ENCODE measurements at places on chromosomes 6 and 20.
A peak's percentile ranks its signal among the peaks of the same experiment; 100 is the strongest.

DNA sequence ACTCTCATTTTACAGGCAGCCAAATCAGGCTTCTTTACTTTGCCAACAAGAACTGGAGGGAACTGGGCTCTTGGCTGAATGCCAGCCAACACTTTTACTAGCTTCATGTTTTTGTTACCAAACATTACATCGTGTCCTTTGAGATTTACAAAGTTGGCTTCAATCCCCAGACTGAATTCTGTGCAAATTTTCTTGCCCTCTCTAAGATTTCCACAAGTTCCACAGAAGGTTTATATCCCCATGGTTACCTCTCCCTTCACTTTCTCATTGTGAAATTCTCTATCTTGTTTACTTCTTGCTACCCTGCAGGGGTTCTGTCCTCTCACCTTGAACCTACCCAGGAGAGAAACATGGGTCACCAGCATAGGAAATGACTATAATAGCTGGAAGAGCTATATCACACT is 37.6 kb upstream of the PLCB1 start:
- no peak for DNase-seq

DNA sequence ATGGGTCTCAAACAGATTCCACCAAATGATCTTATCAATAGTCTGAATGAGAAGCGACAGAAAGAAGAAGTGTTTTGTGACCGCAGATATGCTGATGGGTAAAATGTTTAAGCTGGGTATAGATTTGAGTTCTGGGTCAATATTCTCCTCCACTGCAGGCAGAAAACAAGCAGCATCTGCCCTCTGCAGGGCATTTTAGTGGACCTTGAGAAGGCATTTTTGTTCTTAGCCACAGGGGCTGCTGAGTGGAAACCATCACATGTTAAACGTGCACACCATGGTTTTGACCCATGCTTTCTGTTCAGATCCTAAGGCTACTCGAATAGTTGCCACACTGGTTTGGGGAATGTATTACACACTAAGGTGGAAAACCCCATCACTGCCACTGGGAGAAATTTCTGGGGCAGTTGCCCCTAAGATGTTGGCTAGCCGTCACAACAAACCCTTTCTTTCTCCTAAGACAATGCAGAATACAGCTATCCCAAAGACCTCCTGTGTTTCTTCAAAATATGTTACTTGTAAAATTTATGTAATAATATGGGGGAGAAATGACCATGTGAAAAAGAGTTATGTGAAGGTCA is 5.5 kb downstream of the POU3F2 start:
- no peak for DNase-seq

- no peak for DNase-seq
Observed at GRCh38 chr6:157646012-157646411, 177.0 kb upstream of the SNX9 start.

GRCh38 chr6:137282254-137282653 is 63.1 kb upstream of the IFNGR1 start:
- DNase-seq = no peak

DNA sequence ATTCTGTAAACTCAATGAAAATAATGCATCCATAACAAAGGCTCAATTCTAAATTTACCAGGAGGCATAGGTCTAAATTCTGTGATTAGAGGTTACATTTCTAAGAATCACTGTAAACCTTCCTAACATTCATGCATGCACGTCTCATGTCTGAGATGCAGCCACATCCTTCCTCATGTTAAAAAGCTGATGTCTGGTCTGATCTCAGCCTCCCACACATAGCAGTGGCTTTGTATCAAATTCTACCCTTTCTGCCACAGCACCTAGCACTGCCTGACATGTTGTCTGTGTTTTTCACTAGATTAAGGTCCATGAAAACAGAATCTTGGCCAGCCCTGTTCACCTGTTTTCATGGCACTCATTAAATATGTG is 171.1 kb downstream of the WDR27 start:
- no peak for DNase-seq

GRCh38 chr6:100382031-100382430 is 82.7 kb downstream of the SIM1 start:
- no peak for DNase-seq

- peak; percentile 49 for DNase-seq
Observed at GRCh38 chr6:31354864-31355582, 2.0 kb downstream of the HLA-B start.

- no peak for DNase-seq
Observed at GRCh38 chr6:106059331-106059730, 26.8 kb upstream of the PRDM1 start.

DNA sequence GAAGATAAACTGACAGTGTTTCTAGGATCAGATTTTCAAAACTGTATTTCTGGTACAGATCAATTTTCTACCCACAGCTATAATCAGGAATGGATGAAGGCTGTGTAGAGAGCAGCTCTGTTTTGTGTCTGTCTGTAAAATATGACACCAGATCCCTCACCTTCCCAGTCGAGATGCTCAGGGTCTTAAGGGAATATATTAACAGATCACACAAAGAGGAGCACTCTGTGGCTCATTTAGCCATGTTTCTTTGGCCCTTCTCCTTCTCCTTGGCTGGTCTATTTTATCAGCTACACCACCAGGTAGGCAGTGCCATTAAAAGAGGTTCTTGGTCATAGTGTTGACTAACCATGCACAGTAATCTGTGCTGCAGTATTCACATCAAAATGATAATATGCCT is 82.6 kb downstream of the PREP start:
- no peak for DNase-seq

DNA sequence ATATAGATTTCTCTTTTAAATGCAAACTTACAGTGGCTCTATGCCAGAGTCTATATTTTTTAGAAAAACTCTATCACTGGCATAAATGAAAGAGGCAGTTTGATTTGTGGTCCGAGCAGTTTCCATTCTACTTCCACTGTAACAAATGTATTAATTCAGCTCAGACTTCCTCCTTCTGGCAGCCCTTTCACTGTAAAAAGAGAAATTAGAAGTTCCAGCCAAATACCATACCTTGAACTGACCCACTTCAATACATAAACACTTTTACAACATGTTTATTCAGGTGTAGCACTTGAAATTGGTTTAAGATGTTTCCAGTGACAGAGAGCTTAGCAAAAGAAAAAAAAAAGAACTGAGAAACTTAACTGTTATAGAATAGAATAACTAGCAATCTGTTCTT is 99.3 kb downstream of the BMP5 start:
- DNase-seq = no peak

Measured in activated T-cell treated with anti-CD3 and anti-CD28 coated beads, Interleukin-2, amount 50 U/mL, for 24 hours (primary cell).